ENCODE measurements at places on chromosomes 6 and 20.

DNA sequence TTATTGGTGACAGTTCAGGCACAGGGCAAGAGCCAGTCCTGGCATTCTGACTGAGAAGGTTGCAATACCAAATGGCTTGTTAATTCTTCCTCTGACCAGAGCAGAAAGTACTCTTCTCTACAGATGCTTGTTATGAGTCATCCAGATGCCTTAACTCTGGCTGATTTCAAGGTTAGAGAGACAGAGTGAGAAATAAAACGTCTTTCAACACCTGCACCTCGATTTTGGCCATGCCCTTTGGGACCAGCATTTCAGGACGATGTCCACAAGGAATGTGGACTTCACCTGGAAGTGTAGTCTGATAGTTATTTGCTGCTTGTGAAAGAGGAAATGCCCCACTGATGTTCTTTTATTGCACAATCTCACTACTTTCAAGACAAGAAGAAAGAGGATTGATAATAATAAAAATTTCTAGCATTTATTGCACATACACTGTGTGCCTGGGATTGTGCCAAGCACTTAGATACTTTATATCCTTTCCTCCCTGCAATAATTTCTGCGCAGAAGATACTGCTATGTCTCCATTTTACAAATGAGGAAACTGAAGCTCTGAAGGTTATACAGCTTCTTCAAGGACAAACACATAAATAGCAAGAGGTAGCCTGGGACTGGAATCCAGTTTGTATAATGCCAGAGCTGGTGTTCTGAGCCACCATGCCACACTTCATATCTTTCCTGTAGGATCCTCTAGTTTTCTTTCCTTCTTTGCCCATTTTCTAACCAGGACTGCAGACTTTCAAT, 33.5 kb upstream of the MCM3 start:
- DNase-seq, result no peak

- DNase-seq, result no peak
Measured at GRCh38 chr6:156703719-156704118, 73.5 kb upstream of the ARID1B start.

DNA sequence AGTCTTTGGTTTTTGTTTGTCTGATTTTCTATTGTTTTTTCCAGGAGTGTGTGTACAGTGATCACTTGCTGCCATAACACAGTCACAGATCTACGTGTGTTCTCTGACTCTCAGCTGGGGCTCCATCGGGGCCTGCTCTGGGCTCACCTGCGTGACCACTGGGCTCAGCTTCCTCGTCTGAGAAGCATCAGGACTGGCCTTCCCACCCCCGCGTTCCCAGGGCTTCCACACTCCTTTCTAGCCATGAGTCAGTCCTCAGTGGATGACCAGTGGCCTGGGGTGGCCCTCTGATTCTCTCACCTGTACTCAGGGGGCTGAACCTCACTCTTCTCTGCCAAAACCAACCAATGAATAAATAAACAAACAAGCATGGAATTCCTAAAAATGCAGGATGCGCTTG, 14.5 kb downstream of the THBS2 start:
- DNase-seq, result no peak

DNA sequence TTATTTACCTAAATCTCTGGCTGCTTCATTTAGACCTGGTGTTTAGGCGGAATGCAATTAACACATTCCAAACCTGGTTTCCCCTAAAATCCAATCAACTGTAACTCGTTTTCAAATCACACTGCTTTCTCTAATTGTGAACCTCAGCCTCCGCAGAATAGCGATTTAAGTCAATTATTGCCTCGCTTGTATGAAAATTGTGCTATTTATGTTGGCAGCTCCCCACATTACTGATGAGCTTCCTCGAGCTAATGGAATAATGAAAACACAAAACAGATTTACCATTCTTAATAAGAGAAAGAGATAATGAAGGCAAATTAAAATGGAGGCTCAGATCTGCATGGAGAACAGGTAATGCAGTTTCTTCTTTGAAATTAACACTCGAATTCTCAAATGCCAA, 67.9 kb downstream of the SLC2A10 start:
- DNase-seq, result no peak

GRCh38 chr6:25404693-25405169, 125.6 kb downstream of the CARMIL1 start:
- no peak for DNase-seq

DNA sequence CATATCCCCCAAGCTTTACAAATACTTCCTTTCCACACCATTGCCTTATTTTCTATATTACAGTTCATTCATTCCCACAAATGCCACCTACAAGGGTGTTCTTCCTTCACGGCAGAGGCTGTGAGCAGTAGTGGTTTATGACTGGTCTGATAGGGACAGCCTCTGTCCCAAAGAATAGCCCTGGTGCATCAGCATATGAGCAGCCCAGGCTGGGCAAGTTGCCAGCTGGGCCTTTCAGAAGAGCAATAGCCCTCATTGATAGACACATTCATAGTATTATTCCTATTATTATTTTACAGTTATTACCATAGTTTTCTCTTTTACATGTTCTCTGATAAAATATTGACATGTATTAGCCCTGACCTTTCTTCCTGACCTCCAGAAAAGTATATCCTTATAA, 149.9 kb downstream of the MMS22L start:
- no peak for DNase-seq

DNA sequence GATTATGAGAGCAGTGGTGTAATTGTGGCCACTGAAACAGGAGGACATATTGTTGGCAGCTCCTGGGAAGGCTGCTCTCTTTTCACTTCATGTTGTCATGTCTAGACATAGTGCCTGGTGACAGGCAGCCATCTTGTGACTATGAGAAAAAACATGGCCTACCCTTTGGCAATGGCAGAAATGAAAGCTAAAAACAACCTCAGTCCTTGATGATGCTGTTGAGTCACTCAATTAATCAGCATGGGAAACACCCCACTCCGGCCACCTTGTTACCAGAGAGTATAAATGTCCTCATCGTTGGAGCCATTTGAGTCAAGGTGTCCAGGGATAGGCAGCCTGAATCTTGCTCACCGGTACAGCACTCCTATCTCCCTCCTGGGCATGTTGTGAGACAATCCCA, 31.2 kb upstream of the HMGA1 start:
- DNase-seq, result no peak

DNA sequence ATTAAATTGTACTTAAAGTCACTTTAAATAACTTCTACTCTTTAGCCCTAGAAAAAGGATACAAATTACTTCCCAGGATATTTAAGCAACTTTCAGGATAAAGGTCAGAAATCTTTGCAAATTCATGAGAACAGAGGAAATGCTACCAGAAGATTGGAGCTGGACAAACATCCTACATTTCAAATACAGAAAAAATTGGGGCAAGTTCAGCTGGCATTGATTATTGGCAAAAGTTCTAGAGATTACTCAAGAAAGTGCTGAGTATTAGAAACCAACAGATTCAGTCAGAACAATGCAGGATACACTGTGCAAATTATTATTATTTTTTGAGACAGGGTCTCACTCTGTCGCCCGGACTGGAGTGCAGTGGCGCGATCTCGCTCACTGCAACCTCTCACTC, 6.0 kb downstream of the SLC22A23 start:
- DNase-seq, result no peak

GRCh38 chr20:2261046-2261485, 34.7 kb upstream of the TGM3 start:
- DNase-seq, result no peak

GRCh38 chr20:57076951-57077350, 189.5 kb downstream of the BMP7 start:
- DNase-seq, result no peak

- no peak for DNase-seq
Measured at GRCh38 chr6:168264593-168265335, 54.8 kb downstream of the DACT2 start.

GRCh38 chr6:17470938-17471327, 77.5 kb downstream of the CAP2 start:
- DNase-seq, result no peak

DNA sequence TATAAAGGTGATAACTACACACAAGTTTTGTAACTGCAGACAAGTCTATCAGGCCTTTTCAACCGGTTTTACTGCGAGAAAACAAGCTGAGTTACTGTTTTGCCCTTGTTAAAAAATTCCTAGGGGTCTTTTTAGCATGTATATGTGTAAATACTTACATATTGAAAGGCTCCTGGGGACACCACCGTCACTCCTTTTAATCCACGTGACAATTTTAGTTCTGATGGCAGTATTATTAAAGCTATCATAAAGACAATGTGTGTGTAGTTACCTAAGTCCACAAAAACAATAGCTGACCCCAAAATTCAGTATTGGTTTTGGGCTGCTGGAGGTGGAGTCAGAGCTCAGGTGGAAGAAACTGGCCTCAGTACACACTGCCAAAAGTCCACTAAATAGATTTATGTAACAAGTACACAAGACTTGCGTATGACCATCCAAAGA, 41.3 kb upstream of the HFE start:
- no peak for DNase-seq

DNA sequence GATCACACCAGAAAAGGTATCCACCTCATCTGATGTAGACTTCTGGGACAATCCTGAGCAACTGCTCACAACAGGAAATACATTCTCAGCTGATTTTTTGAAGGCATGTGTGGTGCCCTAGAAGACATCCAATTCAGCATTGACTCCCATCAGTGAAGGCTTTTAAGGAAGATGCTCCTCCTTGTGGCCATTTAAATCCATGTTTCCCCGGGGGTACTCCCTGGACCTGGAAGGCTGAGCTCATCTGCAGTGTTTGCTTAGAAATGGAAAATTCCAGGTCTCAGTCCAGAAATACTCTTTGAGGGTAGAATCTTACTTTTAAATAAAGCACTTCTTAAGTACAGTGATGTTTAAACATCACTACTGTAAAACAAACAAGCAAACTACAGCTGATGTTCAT, 195.5 kb upstream of the PDE10A start:
- no peak for DNase-seq

- no peak for DNase-seq
Measured at GRCh38 chr20:39698752-39699151, 736.6 kb downstream of the DHX35 start.

GRCh38 chr6:73121421-73121993, 103.8 kb downstream of the KHDC1L start:
- no peak for DNase-seq

DNA sequence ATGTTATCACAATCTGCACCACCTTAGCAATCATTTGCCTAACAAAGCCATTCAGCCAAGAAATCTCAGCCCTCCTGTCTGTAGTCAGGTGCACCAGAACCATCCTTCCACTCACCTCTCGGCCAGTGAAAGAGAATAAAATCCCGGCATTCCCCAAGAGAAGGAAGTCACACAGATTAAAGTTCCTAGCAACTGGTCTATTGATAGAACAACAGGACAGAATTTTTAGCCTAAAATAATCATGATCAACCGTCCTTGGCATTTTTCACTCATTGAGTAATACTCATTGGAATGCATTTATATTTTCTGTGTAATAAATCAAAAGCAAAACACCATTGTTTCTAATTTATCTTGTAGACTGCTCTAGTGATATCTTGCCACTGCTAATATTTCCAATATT, 85.7 kb upstream of the CDH4 start:
- DNase-seq, result no peak

DNA sequence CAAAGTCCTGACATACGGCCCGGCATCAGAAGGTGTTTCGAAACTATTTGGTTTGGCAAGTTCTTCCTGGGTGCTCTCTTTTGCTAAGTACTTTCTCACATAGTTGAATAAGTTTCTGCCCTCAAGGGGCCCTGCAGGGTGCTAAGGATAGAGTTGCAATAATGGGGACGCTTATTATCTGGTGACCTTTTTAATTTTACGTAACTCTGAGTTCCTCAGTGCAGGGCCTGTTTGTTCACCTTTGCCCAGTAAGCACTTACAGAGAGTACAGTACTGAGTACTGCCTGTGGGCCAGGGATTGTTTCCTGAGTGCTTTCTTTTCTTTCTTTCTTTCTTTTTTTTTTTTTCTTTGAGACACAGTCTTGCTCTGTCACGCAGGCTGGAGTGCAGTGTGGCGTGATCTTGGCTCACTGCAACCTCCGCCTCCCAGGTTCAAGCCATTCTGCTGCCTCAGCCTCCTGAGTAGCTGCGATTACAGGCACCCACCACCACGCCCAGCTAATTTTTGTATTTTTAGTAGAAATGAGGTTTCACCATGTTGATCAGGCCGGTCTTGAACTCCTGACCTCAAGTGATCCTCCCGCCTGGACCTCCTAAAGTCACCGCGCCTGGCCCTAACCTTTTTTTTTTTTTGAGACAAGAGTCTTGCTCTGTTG, 4.5 kb upstream of the PXMP4 start:
- DNase-seq, result no peak

- no peak for DNase-seq
Measured at GRCh38 chr6:12012038-12012557, at the start of gene HIVEP1. TSS of gene HIVEP1 (plus strand) at chr6:12012312. CDS start at chr6:12015629, 3,317 bp downstream.

GRCh38 chr6:15391500-15391899, 145.6 kb downstream of the JARID2 start:
- no peak for DNase-seq

GRCh38 chr6:91718198-91718597, 1131.3 kb upstream of the MAP3K7 start:
- DNase-seq, result no peak

- no peak for DNase-seq
Measured at GRCh38 chr6:167208819-167209576, 51.2 kb upstream of the GPR31 start.

- peak; percentile 32 for DNase-seq
Measured at GRCh38 chr20:1900321-1900801, 5.2 kb downstream of the SIRPA start.

- DNase-seq, result no peak
Measured at GRCh38 chr20:24382331-24382730, 87.1 kb upstream of the SYNDIG1 start.

DNA sequence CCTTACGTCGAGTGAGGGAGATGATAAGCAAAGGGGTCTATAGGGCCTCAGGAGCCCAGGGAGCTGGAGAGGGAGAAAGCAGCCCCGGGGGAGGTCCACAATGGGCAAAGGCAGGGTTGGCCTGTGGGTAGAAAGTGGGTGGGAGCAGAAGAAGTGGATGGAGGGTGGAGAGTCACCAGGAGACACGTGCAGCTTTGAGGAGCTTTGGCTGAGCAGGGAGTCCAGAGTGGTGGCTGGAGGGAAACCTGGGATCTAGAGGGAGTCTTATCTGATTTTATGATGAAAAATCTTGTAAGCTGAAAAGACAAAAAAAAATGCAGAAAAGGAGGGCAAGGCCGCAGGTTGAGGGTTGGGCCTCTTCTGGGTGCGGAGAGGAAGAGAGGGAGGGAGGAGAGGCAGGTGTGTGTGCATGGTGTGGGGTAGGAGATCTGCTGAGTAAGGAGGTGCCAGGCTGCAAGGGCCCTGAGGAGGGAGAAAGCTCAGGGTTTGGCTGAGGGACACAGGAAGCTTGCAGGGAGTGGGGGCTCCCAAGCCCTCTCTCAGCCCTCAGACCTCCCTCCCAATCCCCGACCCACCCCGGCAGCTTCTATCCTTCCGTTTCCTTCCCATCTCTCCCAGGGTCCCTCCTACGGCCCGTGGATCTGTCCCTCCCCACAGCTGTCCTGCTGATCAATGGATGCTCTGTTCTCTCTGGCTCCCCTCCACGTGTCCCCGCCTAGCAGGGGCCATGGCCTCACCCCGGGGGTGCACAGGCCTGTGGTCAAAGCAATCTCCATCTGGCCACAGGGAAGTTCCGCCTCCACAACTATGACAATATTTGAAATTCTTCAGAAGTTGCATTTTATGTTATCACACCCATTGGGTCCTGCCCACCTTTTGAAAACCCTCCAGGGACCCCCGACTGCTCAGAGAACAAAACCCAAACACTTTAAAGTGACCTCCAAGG, 17.1 kb upstream of the BPI start:
- DNase-seq, result no peak

Data from D721Med (cell line).